Adrenal gland (tissue), 19 donors: ENCODE measurements at places on chromosomes 11 and 22. TPM values are rescaled to one million over a fixed set of nuclear protein-coding genes. Genes with fewer than 3 reads are reported as not detected.

TUB gene
- 9.3 TPM for total RNA-seq

DNA sequence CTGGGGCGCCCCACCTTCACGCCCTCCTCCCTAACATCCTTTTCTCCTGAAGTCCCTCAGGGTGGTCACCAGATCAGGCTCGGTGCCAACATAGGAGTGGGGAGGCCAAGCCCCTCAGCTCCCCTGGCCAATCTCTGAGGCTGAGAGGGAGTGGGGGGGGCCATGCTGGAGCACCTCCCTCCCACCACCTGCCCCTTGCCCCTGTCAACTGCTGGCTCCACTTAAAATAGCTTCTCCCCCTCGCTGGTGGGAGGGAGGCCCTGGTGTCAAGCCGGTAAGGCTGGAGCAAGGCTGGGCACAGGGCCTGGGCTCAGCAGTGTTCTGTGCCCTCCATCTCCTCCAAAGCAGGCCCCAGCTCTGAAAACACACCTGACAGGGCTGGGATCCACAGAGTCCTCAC lies 4.9 kb downstream of the PLXNB2 start:
- peaks cover 83% of the 10 kb centered on the region for H3K4me1 ChIP-seq
- DNase-seq: no peak
- H3K27me3 ChIP-seq: no peaks in the 10 kb centered on the region
- no peaks in the 10 kb centered on the region for H3K36me3 ChIP-seq

DNA sequence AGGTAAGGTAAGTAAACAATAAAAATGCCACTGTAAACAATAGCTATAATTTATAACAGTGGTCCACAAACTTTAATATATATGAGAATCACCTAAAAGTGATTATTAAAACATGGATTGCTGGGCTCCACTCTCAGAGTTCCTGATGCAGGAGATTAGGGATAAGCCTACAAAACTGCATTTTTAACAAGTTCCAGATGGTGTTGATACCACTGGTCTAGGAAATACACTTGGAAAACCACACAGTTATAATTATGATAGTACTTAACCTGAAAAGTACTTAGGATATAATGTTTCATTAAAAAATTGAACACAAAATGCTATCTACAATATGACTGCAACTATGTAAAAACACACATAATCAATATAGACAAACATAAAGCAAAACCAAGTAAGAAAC lies 20.4 kb downstream of the FCHSD2 start:
- no peak overlapping the region for H3K27ac ChIP-seq
- H3K4me1 ChIP-seq: no peaks in the 10 kb centered on the region
- no peak for DNase-seq
- H3K27me3 ChIP-seq: no peaks in the 10 kb centered on the region
- no peak overlapping the region for H3K4me3 ChIP-seq

GRCh38 chr11:68441466-68442230 lies 18.9 kb upstream of the PPP6R3 start:
- no peak for DNase-seq
- H3K4me3 ChIP-seq: no peak overlapping the region
- peak overlapping the region; percentile 21 for H3K27ac ChIP-seq
